ENCODE measurements at places on chromosomes 16 and 17.

GRCh38 chr17:58121925-58122324 is 26.3 kb upstream of the OR4D1 start:
- H3K27ac ChIP-seq = no peak overlapping the region
- H3K27me3 ChIP-seq = peaks cover 47% of the 10 kb centered on the region
- H3K4me3 ChIP-seq = no peak overlapping the region
- no peaks in the 10 kb centered on the region for H3K4me1 ChIP-seq
- no peaks in the 10 kb centered on the region for H3K36me3 ChIP-seq

DNA sequence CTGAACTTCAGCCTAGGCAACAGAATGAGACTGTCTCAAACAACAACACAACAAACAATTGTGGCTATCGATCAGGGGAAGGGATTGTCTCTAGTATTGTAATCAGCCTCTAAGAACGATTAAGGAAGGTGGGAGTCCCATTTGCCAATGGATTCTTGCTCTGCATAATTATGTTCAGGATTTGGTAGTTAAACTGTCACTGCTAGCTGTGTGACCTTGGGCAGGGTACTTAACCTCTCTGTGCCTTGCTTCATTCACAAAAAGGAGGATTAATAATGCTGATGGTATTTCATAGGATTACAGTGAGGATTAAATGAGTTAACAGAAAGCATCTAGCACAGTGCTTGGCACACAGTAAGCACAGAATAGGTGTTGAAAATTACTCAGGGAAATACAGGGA is 6.7 kb upstream of the SSTR2 start:
- H3K27me3 ChIP-seq = peaks cover 33% of the 10 kb centered on the region
- no peak overlapping the region for H3K27ac ChIP-seq
- H3K36me3 ChIP-seq = no peaks in the 10 kb centered on the region
- peaks cover 12% of the 10 kb centered on the region for H3K4me1 ChIP-seq

- H3K27ac ChIP-seq = no peak overlapping the region
- no peaks in the 10 kb centered on the region for H3K27me3 ChIP-seq
- no peak overlapping the region for H3K4me3 ChIP-seq
- no peaks in the 10 kb centered on the region for H3K4me1 ChIP-seq
- peak; percentile 28 for DNase-seq
Observed at GRCh38 chr17:54172096-54172984, 349.6 kb downstream of the KIF2B start.

- peaks cover 10% of the 10 kb centered on the region for H3K36me3 ChIP-seq
- peak; percentile 100 for DNase-seq
- H3K27me3 ChIP-seq = no peaks in the 10 kb centered on the region
- H3K4me1 ChIP-seq = no peaks in the 10 kb centered on the region
Observed at GRCh38 chr17:40086150-40087044, 14.0 kb downstream of the NR1D1 start.
